ENCODE measurements at places on chromosomes 5 and 9.
A peak's percentile ranks its signal among the peaks of the same experiment; 100 is the strongest.

GRCh38 chr5:152739916-152740315 is 334.8 kb upstream of the NMUR2 start:
- DNase-seq: no peak

DNA sequence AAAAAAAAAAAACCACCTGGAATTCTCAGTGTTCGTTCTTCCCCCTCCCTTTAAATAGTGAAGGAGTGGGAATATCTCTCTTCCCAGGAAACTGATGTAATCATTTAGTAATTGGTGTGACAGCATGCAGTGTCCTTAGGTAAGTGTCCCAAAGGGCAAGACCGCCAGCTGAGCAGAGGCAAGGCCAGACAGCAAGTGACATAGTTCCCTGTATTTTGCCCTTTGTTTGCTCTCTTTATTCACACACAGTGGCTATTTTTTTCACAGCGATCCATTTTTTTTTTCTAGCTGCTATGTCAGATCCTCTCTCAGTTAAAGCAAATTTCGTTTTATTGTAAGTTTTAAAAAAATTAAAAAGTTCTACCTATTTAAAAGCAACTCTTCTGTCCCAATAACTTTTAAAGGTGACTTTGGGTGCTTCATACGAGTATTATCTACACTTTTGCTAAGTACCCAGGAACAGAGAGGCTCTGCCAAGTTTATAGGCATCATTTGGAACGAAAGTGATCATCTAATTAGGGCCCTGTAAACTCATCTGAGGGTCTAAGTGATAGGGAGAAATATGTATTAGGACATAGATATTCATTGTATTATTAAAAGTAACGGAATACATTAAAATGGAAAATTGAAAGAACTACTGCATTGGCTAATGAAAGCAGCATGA is 98.2 kb upstream of the ALDH1A1 start:
- DNase-seq: no peak

DNA sequence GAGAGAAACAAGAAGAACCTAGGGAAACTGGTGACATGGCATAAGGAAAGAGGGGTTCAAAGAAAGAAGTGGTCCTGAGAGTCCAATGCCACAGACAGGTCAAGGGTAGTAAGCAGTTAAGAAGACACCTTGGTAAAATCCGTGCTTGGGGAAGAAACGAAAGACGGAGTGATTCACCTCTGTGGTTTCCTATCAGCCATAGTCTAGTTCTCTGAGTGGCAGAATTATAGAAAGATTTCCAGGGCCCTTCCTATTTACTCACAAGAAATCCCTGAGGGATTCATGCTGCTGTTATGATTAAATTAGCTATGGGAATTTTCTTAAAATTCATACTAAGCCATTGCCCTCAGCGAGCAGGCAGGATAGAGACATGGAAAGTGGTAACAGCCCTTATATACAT is 31.7 kb downstream of the IL33 start:
- DNase-seq: no peak

GRCh38 chr9:5917888-5918287 is 27.2 kb downstream of the MLANA start:
- DNase-seq: no peak

DNA sequence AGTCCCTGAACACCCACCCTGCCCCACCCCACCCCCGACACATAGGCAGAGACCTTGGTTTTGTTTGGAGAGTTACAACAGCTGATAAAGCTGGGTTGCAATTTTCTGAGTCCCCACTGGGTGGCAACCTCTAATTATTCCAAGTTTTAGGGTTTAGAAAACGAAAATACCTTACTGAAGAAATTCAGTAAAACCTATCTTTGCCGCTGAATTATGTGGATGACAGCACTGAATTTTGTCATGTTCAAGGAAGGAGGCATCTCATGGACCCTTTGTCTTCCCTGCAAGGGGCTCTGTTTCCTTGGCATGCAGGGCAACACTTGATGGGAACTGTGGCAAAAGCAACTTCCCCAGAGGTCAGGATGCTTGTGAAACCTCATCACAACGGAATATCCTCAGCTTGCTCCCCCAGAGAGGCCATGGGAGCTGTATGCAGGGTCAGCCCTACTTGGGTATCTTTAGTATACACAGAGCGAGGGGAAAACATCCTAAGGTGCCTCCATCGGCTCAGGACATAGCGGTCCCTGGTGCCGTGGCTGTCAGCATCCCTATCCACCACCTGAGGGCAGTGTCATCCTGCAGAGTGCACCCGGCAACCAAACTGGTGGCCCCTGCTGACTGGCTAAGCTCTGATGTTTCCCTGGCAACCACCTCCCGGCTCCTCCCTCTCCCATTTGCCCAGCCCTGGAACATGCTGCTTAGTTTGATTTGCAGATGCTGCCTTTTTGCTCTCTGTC is 123.1 kb downstream of the RXRA start:
- peak; percentile 75 for DNase-seq

DNA sequence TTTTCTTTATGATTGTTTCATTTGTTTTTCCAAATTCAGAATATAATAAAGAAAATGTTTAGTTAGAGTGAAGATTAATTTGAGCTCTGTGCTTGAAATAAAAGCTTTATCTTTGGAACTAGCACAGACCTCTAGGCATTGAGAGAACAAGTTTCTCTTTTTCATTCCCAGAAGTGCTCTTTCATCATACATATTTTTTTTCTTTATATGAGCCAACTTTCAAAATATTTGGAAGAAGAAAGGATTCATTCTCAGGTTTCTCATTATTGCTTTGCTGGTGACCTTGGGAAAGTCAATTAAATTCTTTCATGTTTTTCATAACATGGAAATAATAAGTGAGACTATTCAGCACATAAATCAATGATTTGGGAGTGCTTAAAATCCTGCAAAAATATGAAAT is 16.8 kb downstream of the CTXN3 start:
- no peak for DNase-seq

- DNase-seq: no peak
Observed at GRCh38 chr5:151770383-151771258, 1.1 kb upstream of the G3BP1 start.

GRCh38 chr5:14355391-14355790 is 212.2 kb downstream of the TRIO start:
- no peak for DNase-seq

DNA sequence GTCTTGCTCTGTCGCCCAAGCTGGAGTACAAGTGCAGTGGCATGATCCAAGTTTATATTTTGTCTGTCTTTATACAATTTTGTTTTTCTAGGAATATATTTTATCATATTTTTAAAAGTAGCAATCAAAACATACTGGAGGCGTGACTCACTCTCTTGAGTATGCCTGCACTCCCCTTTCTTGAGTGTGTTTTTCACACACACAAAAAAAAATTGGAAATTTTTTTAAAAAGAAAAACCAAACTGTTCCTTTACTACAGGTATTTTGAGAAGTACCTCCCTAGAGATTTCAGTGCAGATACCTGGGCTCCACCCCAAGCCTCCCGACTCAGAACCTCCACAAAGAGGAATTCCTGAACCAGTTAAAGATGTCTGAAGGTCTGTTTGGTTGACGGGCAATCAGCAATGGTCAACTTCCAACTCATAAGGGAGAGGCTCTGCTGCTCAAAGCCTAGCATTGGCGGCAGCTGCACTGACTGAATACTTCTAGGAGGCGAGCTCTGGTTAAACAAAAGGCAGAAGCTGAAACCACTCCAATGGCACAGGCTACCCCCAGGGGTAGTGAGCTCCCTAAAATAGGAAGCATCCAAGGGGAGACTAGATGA is 27.4 kb downstream of the PDE6A start:
- no peak for DNase-seq

DNA sequence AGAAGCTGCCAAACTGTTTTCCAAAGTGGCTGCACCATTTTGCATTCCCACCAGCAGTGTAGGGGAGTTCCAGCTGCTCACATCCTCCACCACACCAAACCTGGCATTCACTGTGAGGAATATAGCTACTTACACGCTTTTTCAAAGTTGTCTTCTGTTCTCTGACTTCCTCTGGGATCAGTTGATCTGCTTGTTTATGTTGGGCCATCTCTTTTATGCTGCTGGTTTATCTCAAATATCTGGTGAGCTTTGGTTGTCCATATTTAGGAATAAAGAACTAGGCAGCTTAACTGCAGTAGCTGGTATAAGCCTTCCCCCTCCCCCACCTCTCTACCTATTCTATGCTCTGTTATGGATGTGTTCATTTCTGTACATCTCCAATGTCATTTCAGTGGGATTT is 8.5 kb upstream of the ZNF79 start:
- no peak for DNase-seq

DNA sequence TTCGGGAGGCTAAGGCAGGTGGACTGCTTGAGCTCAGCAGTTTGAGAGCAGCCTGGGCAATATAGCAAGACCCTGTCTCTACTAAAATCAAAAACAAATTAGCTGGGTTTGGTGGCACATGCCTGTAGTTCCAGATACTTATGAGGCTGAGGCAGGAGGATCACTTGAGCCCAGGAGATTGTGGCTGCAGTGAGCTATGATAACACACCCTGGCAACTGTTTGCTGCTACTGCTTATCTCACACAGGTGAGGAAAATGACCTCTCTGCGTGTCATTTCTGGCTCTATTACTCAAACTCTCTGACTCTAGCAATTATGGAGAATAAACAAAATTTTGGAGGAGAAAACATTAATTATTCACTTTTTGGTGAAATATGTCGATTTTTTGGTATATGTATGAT is 45.3 kb upstream of the TMC1 start:
- no peak for DNase-seq

DNA sequence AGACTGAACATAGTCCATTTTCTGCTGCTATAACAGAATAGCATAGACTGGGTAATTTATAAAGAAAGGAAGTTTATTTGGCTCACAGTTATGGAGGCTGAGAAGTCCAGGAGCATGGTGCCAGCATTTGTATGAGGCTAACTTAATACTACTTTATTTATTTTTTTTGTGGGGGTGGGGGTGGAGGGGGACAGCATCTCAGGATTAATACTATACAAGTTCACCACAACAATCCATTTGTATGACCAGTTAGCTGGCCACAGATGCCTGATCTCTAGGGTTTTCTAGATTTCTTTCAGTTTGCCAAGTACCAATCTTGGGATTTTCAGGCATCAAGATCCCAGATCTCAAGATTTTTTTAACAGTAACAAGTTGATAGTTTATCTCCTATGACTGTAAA is 20.3 kb downstream of the ANGPTL2 start:
- DNase-seq: no peak

DNA sequence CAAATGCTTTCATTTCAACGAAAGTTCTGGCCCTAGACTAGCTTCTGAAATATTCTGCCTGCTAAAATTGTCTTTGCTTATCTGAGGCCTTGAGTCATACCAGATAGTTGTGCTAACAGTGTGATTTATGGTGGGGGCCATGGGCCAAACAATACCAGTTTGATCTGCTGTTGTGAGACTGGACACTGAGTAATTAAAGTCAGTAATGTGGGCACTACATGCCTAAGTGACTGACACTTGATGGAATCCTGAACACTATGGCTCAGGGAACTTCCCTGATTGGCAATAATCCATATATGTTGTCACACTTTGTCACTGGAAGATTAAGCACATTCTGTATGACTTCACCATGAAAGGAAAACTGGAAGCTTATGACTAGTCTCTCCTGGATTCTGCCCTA is 127.6 kb upstream of the CYLC2 start:
- no peak for DNase-seq

DNA sequence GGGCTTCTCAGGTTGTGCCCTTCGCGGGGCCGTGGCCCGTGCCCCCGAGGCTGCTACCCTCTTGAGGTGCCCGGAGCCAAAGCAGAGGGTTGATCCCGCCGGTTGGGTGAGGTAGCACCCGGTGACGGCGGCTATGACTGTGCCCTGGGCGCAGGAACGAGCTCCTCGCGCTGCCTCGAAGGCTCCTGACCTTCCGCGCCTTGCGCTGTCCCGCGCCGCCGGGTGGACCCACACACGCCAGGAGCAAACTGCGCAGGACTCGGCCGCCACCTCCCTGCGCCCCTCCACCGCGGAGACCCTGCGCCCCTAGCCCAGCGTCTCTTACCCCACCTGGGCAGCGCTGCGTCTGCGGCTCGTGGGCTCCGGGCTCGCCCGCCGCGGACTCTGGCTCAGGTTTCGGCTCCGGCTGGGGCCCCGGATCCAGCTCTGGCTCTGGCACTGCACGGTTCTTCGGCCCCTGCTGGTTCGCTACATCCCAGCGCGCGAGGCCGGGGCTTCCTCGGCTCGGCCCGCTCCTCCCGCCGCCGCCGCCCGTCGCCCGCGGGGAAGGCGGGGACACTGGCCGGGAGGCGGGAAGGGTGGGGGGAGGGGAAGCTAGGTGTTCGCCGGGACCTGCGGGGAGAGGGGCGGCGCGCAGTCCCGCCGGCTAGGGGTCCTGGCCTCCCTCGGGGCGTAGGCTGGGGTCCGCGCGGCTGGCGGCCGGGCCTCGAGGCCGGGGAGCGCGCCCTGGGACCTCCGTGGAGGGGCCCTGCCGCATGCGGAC is 5.4 kb upstream of the PITX1 start:
- DNase-seq: no peak

DNA sequence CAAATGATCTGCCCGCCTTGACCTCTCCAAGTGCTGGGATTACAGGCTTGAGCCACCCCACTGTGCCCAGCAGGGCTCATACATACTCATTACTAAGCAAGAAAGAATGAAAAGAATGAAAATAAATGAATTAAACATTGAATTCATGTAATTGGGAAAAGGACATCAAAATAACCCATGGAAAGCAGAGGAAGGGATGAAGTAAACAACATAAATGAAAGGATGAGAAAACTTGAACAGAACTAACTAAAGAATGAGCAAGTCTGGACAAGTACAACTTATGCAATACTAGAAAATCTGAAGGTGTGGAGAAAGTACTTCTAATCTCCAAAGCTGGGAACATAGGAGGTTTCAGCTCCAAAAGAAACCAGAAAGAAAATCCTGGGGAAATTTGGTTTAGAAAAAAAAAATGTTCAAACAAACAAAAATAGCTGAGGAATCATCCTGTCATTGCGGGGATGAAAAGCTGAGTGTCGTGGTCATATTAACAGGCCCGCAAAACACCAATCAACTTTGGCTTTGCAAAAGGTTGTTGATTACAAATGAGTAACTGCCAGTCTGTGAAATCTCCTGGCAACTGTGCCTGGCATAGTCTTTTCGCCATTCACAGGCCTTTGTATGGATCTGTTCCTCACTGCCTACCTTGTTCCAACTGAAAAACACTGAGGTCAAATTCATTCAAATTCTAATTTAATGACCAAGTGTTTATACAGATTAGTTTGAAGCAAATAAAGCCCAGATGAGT is 2.3 kb upstream of the AK3 start:
- no peak for DNase-seq

- no peak for DNase-seq
Observed at GRCh38 chr9:105539452-105539851, 18.5 kb upstream of the FKTN start.

- DNase-seq: no peak
Observed at GRCh38 chr5:73130811-73131210, 10.4 kb downstream of the TMEM171 start.

GRCh38 chr5:97534166-97534565 is 351.1 kb upstream of the RIOK2 start:
- no peak for DNase-seq

- DNase-seq: no peak
Observed at GRCh38 chr5:6773342-6774035, 60.3 kb downstream of the TENT4A start.

DNA sequence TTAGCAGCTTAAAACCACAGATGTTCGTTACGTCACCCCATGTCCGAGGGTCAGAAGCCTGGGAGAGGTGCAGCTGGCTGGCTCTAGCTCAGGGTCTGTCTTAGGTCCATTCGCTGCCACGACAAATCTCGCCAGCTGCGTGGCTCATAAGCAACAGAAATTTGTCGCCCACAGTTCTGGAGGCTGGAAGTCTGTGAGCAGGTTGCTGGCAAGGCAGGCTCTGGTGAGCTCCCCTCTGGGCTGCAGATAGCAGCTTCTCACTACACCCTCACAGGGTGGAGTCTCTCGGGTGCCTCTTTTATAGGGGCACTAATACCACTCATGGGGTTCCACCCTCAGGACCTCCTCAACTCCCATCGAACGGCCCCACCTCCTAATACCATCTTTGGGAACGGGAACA is 40.1 kb upstream of the FCN2 start:
- DNase-seq: no peak
